ENCODE measurements at places on chromosomes 13 and 19.

DNA sequence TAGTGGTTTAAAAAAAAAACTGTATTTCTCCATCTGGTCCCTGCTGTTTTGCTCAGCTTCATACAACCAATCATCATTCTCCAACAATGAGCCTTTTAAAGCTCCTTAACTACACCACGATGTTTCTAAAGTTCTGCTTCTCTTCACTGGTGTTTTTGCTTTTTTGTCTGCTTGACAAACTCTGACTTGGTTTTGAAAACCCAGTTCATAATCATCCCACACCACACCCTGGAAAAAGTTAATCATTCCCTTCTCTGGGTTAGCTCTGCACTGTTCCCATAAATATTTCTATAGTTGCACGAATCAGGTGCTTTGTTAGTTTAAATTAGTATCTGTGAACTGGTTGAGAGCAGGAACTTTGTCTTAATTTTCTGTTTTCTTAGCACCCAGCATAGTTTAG, 217.1 kb downstream of the ENOX1 start:
- no peak for DNase-seq

GRCh38 chr19:41530184-41530534, 45.8 kb upstream of the CEACAM21 start:
- no peak for DNase-seq

DNA sequence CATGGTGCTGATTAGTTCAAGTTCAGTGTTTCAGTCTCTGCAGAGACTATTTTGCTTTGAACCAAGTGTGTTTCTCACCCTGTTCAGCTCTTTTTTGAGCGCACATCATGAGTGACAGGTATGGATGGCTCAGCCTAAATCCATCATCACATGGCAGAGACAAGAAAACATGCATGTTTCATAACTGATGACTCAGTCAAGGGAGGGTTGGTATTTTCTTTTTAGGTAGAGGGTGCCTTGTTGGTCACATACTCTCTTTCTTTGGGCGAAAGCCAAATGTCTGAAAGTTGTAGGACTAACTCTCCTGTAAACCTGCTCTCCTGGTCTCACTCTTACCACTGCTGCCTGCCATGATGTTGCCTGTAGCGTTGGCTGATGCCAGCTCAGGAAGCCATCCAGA, 48.1 kb upstream of the RAP2A start:
- no peak for DNase-seq

GRCh38 chr13:102626928-102627327, 30.1 kb downstream of the TPP2 start:
- no peak for DNase-seq

Measured in activated CD4-positive, CD25-positive, alpha-beta regulatory T cell (primary cell).